Effector CD8-positive, alpha-beta T cell (primary cell): ENCODE measurements at places on chromosomes 5 and 9.

DNA sequence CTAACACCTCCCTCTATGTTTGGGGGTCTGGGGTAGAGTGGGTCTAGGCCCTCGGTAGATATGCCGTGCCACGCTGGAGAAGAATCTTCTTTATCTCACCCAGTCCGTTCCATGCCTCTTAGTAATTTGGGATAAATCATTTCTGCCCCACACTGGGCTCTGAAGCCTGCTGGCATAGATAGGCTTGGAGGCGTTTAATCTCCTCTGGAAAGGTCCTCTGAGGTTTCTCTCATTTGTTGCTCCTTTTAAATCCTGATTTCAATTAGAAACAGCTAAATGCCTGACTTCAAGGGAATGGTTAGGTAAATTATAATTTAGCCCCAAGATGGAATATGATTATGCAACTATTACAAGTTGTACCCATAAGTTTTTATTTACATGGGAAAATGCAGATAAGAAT is 57.8 kb upstream of the AKNA start:
- DNase-seq, result no peak

- DNase-seq, result no peak
Measured at GRCh38 chr5:3475674-3476073, 120.0 kb upstream of the IRX1 start.

DNA sequence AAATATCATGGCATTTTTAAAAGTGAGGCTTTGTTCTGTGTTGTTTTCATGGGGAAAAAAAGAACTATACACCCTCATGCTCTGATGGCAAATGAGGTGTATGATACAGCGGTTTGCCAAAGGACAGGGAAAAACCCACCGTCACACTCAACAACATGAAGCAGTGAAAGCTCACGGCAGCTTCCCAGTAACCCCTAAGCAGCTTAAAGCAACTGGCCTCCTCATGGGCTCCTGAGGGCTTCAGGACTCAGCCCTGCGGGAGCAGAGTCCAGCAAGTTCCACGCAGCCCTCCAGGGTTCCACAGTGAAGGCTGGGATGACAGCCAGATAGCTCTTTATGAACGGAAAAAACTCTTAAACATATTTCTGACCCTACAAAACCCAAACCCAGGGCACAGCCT is 12.9 kb downstream of the BARHL1 start:
- no peak for DNase-seq

- no peak for DNase-seq
Measured at GRCh38 chr5:3650320-3650719, 54.7 kb downstream of the IRX1 start.

DNA sequence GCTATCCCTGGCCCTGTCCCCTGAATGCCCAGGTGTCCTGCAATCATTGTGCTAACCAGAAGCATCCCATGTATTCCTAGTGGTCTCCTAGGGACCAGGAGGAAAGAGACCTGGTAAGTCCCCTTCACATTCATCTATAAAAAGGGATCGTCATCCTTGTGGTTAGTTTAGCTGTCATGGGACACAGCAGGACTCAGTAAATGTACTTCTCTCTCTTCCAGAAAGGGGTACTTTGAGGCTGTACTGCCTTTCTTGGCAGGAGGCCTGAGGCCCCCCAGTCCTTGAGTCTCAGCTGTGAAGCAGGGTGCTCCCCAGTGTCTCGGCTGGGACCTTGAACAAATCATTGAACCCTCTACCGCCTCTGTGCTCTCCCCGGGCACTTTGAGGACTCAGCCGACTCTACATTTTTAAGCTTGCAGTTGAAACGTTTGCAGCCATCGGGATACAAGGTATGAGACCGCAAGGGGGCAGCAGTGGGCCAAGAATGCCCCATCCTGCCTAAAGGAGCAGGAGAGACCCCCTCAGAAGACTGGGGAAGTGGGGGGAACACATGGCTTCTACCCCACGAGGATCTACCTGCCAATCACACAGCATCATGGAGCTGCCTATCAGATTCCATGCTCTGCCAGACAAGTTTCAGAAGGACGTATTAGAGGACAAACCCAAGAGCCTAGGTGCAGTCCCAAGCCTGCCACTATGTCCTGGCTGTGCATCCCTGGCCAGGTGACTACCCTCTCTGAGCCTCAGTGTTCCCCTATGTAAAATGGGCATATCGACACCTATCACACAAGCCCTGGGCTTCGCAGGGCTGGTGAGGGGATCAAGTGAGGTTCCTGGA is 2.4 kb upstream of the PHYKPL start:
- peak; percentile 74 for DNase-seq

- DNase-seq, result no peak
Measured at GRCh38 chr5:154244476-154244875, 53.9 kb downstream of the GALNT10 start.
